Activated effector memory CD4-positive, alpha-beta T cell treated with Interleukin-2 at 50 U/mL for 16 hours (primary cell): ENCODE measurements at places on chromosomes 12 and 14.

GRCh38 chr14:69081271-69081670, 71.6 kb downstream of the DCAF5 start:
- no peak for DNase-seq

DNA sequence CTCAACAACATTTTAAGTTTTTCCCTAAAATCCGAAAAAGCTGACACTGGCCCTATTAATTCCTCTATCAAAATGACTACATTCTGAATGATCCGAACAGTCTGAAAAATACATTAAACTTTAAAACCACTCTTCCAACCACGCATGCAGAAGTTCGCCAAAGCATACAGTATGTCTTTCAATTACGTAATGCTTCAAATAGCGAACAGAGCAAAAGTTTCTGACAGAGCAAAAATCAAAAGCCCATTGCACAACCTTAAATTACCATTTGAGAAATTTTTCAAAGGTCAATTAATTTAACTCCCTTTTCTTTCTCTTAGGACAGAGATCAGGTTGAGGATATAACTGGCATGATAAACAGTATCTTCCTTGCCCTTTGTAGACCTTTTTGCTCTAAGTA, 33.2 kb downstream of the LRIG3 start:
- DNase-seq: no peak

DNA sequence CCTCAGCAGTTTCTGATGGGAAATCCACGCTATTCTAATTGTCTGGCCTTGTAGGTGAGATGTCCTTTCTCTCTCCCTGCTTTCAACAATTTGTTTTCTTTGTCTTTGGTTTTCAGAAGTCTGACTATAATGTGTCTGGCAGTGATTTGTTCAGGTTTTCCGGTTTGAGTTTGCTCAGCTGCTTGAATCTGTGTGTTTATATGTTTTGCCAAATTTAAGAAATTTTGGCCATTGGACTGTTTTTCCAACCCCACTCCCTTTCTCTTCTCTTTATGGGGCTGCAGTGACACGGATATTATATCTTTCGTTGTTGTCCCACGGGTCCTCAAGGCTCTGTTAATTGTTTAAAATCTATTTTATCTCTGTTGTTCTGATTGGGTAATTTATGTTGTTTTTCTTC, 105.0 kb downstream of the ADGRD1 start:
- no peak for DNase-seq

DNA sequence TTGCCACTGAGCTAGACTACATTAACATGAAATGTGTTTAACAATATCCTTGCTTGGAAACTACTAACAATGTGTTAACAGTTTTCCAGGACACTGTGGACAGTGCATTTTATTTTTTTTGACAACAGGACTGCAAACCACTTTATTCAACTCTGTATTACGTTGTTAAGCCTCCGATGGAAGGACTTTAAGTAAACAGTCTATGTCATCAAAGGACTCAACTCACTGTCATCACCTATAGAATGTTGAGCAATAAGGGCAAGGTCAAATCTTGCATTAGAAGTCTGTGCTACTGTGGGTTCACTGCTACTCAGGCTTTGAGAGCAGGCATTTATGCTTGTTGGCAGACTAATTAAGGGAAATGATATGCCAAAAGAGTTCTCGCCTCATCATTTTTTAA, 483.7 kb downstream of the FLRT2 start:
- DNase-seq: no peak

GRCh38 chr12:111822886-111823285, 19.1 kb upstream of the MAPKAPK5 start:
- no peak for DNase-seq

GRCh38 chr12:121253638-121254335, 42.7 kb downstream of the CAMKK2 start:
- no peak for DNase-seq

GRCh38 chr12:64669270-64669842, 59.1 kb downstream of the RASSF3 start:
- DNase-seq: no peak

- DNase-seq: no peak
These were observed 20.5 kb downstream of the RILPL1 start for GRCh38 chr12:123512838-123513665.

GRCh38 chr14:25911831-25912230, 686.0 kb downstream of the NOVA1 start:
- DNase-seq: no peak
